ENCODE measurements at places on chromosomes 1 and 21.

DNA sequence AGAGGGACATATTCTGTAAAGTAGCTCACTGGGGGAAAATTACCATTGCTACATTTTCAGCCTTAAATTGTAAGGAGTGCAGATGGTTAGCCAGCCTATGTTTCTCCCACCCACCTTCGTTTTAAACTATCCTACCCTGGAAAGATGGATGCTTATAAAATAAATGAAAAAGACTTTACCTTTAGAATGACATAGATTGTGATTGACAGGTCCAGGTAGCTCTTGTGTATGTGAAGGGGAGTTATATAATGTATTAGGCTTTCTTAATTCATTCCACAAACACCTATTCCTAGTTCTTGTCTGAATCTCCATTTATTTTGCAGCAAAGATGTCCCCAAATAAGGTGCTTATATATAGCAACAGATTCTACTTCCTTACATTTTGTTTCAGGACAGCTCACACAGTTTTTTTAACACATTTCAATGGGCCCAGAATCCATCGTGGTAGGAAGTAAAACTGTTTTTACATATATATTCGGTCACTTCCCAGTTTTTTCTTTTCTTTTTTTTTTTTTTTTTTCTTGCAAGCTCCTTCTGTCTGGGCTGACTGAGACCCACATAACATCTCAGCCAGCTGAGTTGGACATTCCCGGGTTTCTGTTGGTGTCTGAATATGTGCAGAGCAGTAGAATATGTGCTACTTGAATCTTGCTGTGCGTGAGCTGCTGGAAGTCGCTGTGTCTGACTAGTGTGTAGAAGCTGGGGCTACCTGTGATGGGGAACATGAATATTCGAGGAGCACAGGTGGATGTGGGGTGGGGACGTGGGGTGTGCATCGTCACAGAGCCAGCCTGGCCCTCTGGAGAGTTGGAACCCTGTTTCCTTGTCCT is 27.8 kb downstream of the UCK2 start:
- DNase-seq, result no peak

DNA sequence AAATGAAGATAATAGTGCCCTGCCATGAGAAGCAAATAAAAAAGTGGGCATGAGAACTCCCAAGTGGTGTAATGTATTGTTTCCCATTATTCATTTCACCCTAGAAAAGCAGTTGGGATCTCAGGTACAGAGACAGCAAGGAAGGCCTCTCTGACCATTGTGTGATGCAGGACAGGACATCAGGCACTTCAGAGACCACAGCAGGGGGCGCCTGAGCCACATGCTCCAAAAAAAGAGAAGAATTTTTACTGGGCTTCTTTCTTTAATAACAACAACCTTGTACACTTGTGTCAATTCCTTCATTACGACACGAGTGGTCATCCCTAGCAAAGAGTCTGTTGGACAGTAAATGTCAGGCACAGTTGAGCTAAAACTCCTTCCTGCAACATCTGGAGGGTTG is 533.3 kb downstream of the OMA1 start:
- DNase-seq, result no peak

GRCh38 chr1:241213139-241213538 is 143.9 kb downstream of the RGS7 start:
- no peak for DNase-seq

DNA sequence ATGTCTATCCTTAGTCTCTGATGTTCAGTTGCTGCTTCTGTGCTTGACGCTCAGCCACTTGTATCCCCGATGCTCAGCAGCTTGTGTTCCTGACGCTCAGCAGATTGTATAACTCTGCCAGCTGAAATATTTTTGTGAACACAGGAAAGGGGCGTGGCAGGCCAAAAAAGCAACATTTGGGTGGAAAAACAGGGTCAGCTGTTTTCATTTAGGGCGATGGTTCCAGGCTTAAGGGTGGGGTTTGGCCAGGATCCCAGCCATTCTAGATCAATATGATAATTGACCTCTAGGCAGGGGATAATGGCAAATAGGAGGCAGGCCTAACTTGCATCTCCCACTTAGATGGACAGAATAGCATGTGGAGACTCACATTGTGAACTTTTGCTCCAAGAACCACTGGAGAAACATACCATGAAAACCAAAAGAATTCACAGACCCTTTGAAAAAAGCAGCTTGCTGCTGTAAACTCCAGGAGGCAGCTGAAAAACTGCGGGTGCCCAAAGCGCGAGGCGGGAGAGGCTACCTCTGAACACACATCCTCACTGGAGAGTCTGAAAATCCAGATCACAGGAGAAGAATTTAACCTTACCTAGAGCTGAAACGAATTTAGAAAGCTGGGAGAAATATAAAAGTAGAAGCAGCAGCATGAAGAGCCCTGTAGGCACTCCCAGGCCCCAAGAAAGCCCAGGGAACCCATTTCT is 58.3 kb downstream of the ZNF648 start:
- DNase-seq, result no peak

GRCh38 chr1:47708019-47708535 is 270.2 kb downstream of the FOXD2 start:
- no peak for DNase-seq

- no peak for DNase-seq
These were observed 15.8 kb downstream of the SYNJ1 start for GRCh38 chr21:32712043-32712442.

GRCh38 chr1:71101839-71102376 is 21.1 kb upstream of the ZRANB2 start:
- no peak for DNase-seq
